Muscle of leg (tissue), 16 donors: ENCODE measurements at places on chromosomes 1 and 21. TPM values are rescaled to one million over a fixed set of nuclear protein-coding genes. Genes with fewer than 3 reads are reported as not detected.

- no peak for DNase-seq
Measured at GRCh38 chr1:947958-948357, 11.1 kb downstream of the NOC2L start.

Gene BSND
- not detected for polyA plus RNA-seq

GRCh38 chr1:56529801-56530200 is 49.6 kb downstream of the PLPP3 start:
- DNase-seq = no peak

DNA sequence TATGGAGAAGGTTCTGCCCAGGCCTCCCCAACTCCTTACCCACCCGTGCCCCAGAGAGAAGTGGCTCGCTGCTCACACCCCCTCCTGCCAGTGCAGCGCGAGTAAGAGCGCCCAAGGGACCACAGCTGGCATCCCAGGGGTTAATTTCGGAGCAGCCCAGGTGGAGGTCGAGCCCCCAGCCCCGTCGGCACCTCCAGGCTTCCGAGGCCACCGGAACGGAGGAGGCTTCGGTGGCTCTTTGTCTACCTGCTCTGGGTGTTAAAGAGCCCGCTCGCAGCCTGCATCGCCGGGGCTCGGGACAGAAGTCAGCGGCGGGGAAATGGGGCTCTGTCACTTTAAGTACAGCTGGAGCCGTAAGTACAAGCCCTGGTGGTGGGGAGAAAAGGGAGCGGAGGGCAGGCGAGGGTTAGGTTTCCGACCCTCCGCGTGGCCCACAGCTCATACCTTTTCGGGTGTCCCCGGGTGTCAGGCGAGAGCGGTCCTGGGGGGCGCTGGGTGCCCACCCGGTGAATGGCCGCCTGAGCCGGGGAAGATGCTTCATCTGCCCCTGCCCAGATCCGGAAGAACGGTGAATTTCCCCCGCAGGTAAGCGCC is 89.4 kb upstream of the IPO9 start:
- peak; percentile 71 for DNase-seq

Gene OR2T29
- polyA plus RNA-seq = not detected

DNA sequence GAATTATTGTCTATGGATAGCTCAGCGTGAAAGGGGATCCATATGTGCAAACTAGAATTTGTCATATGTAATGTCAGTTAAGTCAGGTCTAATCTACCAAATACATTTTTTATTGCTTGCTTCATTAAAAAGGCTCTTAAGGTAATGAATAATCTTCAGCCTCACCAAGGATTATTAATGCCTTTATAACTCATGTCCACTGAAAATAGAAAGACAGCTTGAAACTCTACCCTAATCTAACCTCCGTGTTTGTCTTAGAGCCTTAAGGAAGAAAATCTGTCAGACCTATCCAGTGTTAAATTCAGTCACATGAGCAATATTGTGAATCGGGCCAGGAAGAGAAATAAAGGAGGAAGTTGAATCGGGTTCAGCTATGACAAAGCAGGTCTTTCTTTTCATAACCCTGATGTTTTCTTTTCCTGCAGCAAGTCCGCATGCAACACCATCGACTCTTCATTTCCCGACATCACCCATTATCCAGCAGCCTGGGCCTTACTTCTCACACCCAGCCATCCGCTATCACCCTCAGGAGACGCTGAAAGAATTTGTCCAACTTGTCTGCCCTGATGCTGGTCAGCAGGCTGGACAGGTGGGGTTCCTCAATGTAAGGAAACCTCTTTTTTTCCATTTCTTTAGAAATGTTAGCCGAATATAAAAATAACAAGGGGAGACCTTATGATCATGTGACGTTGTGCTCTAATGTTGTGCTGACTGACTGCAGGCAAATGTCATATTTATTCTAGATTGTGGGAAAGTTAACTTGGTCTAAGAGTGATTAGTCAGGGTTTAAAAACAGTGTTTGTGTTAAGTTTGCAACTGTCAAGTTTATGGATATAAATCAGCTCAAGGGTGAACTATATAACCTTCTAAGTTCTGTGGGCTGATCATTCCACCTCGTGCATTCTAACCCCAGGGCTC is 321.0 kb downstream of the TM2D1 start:
- peak; percentile 59 for DNase-seq

GRCh38 chr1:15681349-15682292 is 2.5 kb upstream of the PLEKHM2 start:
- no peak for DNase-seq

- DNase-seq = no peak
Measured at GRCh38 chr1:197761654-197762053, 13.6 kb downstream of the DENND1B start.

Gene LCE1B
- not detected for polyA plus RNA-seq

DNA sequence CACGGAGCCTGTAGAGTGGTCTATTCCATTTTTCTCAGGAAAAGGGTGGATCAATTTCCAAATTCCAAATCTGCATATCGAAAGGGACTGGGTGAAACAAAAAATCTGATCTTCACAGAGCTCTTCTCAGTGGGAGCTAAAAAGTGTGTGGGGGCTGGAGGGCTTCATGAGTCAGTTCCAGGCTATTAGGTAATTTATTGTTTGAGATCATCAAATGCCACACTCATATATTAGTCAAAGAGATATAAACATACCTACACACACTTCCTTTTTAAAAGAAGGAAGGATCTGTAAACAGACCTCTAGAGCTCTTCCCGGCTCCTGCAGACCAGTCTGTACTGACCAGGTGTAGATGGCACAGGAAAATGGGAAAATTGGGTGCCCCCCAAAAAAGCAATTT is 175.4 kb downstream of the ZBTB18 start:
- DNase-seq = no peak

Gene ESRRG
- 17.9 TPM for polyA plus RNA-seq

- peak; percentile 2 for DNase-seq
Measured at GRCh38 chr1:157249326-157249725, 111.1 kb upstream of the ETV3 start.

- DNase-seq = no peak
Measured at GRCh38 chr1:9687874-9688582, 36.5 kb downstream of the PIK3CD start.

DNA sequence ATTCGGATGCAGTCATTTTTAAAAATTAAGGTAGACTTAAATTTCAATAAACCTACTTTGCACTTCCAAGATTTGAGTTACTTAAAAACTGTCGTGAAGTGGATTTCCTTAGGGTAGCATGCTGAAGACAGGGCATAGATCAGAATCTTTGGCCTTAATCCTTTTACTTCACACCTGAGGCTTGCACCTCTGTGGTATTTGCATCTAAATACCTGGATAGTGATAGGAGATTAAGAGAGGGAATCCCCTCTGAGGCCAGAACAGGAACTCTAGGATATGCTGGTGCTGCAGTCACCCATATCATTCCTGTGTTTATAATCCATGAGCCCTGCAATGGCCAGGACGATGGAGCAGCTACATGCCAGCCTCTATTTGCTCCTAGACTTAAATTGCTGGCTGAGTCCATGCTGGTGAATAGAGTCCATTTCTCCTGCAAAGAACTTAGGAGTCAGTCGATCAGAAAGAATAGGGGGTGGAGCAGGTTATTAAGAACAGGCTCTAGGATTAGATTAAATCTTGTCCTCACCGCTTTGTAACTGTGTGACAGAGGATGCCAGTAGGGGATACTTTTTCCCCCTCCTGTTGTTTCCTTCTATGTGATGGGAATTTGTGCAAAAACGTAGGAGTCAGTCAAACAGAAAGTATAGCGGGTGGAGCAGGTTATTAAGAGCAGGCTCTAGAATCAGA is 333.6 kb downstream of the DUSP10 start:
- no peak for DNase-seq

DNA sequence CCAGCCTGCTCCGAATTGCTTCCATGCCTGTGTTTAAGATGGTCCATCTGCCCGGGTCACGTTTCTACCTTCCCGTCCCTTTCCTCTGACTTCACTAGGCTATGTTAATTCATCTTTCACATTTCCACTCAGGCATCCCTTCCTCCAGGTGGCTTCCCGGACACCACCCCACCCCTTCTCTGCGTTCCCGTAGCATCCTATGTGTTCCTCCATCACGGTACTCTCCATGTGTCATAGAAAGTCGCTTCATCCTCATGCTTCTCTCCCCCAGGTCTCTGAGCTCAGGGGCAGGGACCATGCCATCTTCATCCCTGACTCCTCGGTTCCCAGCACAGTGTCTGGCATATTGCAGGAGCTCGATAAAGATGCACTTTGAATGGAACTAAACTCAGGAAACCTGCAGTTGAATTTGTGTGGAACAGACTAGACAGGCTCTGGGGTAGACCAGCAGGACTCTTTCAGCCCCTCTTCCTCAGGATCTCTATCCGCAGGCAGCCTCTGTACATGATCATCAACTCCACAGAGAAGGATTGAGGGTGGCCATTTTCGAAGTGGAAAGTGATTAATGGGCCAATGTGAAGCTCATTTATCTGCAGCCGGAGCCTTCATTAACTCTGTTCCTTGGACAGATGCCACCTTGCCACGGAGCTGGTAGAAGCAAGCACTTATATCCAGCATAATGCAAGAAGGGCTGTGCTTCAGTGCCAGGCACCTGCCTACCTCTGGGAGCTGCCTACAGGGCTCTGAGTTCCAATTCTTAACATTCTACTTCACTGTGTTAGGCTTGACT is 9.1 kb downstream of the C1orf226 start:
- no peak for DNase-seq

Gene KDF1
- not detected for polyA plus RNA-seq

DNA sequence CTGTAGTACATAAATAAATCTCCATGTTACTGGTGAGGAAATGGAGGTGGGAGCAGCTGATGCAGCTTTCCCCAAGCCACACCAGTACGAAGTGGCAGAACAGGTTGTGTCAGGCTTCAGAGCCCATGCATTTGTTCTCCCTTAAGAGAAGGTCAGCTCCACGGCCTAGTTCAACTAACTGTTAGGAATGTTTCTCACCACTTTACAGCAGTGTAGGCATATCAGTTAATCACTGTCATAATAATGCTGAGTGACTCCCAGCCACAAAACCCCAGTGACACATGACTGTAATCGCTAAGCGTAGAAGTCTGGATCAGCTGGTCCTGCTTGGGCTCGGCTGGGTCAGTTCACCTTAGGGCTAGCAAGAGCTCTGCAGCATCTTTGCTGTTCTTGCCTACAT is 90.4 kb downstream of the VPS26C start:
- DNase-seq = no peak

Gene MATN1
- polyA plus RNA-seq = 0.88 TPM
